ENCODE measurements at places on chromosomes 7 and 10.

GRCh38 chr10:89082086-89082485, 91.5 kb downstream of the FAS start:
- DNase-seq, result no peak

DNA sequence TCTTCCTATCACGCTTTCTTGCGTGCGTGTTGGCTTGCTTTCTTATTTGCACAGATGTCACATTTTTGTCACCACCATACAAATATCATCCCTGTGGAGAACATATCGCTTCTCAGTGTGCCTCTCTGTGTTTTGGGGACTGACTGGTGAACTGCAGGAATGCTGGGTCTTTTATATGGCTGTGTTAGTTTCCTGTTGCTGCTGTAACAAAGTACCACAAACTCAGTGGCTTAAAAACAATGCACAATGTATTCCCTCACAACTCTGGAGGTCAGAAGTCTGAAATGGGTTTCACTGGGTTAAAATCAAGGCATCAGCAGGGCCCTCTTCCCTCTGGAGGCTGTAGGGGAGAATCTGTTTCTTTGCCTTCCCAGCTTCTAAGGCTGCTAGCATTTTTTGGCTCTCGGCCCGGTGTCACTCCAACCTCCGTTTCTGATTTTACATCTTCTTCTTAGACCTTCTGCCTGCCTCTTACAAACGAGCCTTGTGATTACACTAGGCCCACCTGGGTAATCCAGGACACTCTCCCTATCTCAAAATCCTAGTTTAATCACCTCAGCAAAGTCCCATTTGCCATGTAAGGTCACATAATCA, 82.0 kb downstream of the LRMDA start:
- no peak for DNase-seq

DNA sequence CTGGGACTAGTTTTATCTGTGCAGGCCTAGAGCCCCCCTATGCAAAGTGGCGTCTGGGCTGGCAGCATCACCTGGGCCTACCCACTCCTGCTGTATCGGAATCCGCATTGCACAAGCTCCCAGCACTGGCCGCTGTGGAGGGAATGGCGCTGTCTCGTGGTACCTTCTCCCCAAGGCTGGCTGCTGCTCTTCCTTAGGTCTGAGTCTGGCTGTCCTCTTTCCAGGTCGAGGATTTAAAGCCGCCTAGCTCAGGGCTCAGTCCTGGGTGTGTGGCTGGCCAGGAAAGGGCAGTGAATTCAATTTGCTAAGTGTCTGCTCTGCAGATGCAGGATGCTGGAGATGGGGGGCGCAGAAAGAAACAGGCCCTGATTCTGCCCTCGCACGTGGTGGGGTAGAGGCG, 44.7 kb downstream of the MGMT start:
- no peak for DNase-seq

GRCh38 chr10:117757086-117757720, 214.7 kb downstream of the EMX2 start:
- no peak for DNase-seq

- no peak for DNase-seq
Observed at GRCh38 chr10:113691381-113691780, 11.7 kb downstream of the CASP7 start.

DNA sequence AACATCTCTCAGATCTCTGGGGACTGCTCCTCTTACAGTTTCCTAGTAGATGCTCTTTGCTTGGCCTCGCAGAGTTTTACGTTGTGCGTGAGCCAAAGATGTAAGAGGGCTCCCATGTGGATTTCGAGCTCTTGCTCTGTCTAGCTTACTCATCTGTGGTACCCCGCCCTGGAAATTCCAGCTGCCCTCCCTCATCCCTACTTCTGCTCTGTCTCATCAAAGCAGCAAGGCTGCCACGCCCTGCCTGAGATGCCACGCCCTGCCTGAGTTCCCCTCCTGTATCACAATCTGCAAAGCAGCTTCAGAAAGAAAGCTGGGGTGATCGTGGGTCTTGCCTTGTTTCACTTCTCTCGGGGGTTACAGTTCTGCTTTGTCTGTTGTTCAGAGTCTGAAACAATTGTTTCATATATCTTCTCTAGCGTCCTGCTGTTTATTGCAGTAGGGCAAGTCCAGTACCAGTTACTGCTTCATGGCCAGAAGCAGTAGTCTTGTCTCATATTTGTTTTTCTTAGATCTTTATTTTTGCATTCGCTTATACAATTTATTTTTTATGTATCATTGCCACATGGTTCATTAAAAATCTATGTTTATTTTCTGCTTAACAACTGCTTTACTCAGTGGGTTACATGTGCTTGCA, 36.1 kb upstream of the CCNY start:
- no peak for DNase-seq

DNA sequence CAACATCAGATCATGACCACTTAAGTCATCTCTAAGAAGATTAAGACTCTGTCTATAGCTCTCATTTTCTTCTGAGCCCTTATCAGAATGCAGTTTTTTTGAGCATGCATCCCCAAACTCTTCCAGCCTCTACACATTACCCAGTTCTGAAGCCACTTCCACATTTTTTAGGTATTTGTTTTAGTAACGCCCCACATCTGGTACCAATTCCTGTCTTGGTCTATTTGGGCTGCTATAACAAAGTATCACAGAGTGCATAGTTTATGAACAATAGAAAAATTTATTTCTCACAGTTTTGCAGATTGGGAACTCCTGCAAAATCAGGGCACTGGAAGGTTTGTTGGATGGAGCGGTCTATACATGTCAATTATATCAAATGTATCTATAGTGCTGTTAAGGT, 107.7 kb upstream of the KCND2 start:
- DNase-seq, result no peak
